ENCODE measurements at places on chromosomes 6 and 20. TPM values are rescaled to one million over a fixed set of nuclear protein-coding genes. Genes with fewer than 3 reads are reported as not detected.

DNA sequence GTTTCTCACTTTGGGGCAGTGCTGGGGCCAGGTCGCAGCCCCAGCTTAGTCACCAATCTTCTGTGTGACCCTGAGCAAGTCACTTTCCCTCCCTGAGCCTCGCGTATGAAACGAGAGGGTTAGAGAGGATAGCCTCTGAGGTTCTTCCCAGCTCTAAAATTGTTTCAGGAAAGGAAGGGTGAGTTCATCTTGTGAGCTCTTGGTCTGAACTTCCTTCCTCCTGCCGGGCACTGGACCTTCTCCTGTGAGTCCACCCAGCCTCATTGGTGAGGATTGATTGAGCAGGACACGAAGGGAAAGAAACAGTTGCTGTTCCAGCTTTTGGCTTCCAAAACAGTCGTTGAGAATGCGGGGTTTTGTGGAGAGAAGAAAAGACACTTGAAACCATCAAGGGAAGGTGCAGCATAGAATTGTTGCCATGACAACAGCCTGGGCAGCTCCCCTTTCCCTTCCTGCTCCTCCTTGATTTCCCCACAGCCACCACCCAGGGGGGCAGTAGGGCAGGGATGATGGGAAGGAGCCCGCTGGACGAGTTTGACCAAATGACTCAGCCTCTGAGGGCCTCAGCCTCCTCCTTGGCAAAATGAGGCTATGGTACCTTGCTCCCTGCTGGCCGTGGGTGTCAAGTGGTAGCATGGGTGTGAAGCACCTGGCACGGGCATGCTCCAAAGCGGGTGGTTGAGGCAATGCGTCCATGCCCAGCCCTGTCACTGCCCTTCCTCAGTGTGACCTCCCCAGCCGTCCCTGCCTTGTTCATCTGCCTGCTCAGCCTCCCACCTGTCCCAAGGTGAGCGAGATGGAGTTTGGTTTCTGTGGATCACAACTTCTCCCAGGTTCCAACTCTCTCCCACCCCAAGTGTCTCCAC is 107.8 kb downstream of the CDC5L start:
- no peaks in the 10 kb centered on the region for H3K27me3 ChIP-seq
- no peak overlapping the region for H3K4me3 ChIP-seq
- peaks cover 31% of the 10 kb centered on the region for H3K4me1 ChIP-seq
- H3K27ac ChIP-seq = peak overlapping the region; percentile 88
- H3K36me3 ChIP-seq = no peaks in the 10 kb centered on the region

GRCh38 chr20:2564406-2564805 is 28.0 kb downstream of the TMC2 start:
- no peak for DNase-seq
- no peak overlapping the region for H3K4me3 ChIP-seq
- H3K36me3 ChIP-seq = no peaks in the 10 kb centered on the region
- no peaks in the 10 kb centered on the region for H3K4me1 ChIP-seq

The EXOC2 gene
- total RNA-seq = 49.7 TPM

The PTGIS gene
- 1.9 TPM for total RNA-seq

- H3K27me3 ChIP-seq = no peaks in the 10 kb centered on the region
- no peak for DNase-seq
- no peak overlapping the region for H3K4me3 ChIP-seq
- no peaks in the 10 kb centered on the region for H3K4me1 ChIP-seq
- H3K27ac ChIP-seq = no peak overlapping the region
These were observed 533.1 kb upstream of the CDH4 start for GRCh38 chr20:60718743-60719480.

DNA sequence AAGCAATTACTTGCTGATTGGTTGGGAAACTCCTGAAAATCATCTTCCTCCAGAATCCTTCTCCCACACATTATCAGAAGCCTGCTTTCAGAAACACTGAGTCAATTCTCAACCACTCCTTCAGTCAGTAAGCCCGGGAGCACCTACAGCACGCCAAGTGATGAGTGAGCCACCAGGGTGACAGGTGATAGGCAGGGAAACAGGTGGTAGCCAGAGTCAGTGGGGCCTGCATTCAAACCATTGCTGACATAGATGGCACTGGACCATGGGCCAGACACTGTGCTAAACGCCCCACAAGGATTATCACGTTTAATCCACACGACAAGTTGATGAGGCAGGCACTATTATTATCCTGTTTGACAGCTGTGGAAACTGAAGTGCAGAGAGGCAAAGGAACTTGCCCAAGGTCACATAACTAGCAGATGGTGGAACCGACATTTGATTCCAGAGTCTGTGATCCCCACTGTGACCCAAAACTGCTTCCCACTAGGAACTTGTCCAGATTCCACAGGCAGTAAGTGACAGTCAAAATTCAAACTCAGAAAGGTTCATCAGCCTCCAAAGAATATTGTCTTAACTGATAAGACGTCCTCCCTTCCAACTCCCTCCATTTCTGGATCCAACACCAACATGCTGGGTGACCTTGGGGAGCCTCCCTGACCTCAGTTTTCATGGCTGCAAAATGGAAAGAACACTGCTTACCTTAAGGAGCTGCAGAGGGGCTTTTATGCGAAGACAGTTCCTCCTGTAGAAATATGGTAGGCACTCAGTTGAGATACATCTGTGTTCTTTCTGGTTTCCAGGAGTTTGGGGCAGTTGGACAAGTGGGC is 23.9 kb upstream of the TOP1 start:
- DNase-seq = peak; percentile 22
- no peaks in the 10 kb centered on the region for H3K27me3 ChIP-seq
- H3K36me3 ChIP-seq = no peaks in the 10 kb centered on the region
- peaks cover 53% of the 10 kb centered on the region for H3K4me1 ChIP-seq

Measured in astrocyte (in vitro differentiated cells and primary cell).